ENCODE measurements at places on chromosomes 7 and 10.

GRCh38 chr7:43693687-43694398, 35.5 kb downstream of the COA1 start:
- DNase-seq, result no peak

- DNase-seq, result no peak
These were observed 450.7 kb upstream of the TEX47 start for GRCh38 chr7:89246196-89246595.

DNA sequence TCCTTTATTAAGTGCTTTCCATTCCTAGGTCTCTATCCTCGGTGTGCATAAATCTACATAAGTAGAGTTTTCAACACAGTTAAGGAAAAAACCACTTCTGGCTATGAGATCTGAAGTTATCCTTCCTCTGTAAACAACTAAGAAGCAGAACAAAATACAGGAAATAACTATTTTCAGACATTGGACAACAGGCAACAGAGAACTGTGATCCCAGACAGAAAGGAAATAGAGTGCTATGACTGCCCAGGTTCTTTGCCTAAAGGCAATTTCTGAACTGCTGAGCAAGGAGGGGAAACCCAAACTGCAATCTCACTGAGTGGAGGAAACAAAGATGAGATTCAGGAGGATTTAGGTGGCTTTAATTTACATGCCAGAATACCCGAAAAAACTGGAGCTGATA, 285.4 kb downstream of the SNX13 start:
- no peak for DNase-seq

DNA sequence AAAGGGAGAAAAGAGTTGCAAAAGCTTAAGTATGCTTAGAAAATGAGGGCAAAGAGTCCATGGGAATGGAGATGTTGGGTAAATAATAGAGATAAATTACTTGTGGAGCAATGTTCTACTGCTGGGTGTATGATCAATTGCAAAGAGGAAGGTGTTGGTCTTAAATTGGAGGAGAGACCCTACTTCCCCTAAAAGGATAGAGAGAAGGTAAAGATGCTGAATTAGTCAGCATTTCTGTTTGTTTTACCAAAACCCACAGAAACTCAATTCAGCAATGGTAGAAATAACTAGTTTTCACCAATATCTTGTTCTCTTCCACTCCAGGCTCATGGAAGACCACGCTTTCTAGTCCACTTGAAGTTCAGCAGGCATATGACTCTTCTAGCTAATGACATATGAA, 32.1 kb downstream of the ASB4 start:
- DNase-seq, result no peak

DNA sequence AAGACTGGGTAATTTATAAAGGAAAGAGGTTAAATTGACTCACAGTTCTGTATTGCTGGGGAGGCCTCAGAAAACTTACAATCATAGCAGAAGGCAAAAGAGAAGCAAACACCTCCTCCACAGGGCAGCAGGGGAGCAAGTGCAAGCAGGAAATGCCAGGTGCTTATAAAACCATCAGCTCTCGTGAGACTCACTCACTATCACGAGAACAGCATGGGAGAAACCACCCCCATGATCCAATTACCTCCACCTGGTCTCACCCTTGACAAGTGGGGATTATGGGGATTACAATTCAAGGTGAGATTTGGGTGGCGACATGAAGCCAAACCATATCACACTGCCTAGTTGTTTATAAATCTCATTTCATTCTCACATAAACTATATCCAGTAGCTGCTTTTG, 28.0 kb upstream of the CPN1 start:
- no peak for DNase-seq

DNA sequence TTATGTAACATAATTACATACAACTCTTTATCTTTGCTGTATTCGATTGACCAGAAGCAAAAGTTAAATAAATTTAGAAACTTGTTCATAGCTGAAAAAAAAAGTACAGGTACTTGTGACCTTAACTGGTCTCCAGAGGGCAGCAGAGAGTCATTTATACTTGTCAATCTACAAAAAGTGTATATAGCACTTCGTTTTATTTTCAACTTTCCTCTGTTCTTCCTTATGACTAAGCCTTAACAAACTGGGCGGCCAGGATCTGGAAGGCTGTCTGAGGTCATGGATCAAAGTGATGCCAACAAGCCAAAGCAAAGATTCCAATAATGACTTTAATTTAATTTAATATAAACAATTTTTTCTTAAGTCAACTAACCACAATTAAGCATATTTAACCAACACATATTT, 29.8 kb downstream of the C10orf67 start:
- DNase-seq, result peak; percentile 26

DNA sequence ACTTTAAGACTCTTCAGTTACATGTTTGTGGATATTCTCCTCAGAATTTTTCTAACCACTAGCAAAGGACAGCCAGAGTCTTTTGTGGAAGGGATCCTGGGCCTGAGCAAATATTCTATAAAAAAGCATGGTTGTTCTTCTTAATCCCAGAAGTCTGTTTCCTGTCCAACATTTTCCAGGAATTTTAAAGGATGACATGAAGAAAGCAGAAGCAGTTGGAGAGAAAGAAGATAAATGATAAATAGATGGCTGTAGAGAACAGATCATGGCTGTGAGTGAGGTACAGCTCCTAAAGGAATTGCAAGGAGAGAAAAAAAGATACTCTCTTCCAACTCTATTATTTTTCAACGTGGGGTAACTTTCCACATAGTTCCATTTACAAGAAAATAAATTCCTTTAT, 91.8 kb upstream of the STEAP4 start:
- no peak for DNase-seq

DNA sequence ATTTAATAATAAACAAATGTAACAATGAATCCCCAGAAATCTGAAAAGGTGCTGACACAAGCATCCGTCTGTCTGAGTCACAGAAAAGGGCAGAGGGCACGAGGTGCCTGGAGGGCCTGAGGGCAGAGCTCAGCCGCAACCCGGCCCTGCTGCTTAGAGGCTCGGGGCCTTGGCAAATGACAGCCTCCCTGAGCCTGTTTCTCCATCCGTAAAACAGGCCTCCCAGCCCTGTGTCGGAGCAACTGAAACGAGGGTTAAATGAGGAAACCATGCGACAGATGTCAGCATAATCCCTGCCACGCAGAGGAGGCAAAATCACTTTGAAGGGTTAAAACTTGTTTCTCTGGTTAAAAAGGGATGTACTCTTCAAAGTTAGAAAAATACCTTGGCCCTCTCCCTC, 24.9 kb downstream of the NUDT1 start:
- no peak for DNase-seq

DNA sequence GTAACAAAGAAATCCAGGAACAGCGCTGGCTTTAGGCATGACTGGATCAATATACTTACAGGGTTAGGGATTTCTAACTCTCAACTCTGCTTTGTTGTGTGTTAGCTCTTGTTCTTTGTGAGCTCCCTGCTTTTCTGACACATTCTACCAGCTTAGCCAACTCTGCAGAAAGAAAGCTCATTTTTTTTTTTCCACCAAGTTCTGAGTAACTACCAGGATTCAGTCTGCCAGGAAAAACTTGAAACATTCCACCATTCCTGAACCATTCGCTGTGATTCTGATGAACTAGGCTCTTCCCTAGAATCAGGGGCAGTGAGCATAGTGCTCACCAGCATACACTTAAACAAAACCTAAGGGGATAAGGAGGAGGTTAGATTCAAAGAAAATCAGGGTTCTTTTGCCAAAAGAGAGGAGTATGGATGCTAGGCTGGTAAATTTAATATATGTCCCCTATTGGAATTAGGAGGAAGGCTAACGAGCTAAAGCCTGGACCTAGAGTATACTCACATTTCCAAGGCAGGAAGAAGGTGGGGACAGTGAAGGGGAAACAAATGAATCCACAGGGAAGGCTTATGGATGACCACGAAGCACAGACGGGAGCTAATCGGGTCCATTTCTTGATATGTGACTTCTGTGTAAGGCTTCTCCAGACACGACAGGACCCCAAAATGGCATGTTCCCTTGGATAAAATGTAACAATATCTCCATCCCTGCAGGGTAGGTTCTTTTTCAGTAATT, 183.4 kb downstream of the PRKG1 start:
- DNase-seq, result no peak

GRCh38 chr7:112481833-112482670, 1.3 kb downstream of the LSMEM1 start:
- DNase-seq, result no peak

GRCh38 chr10:133182190-133182589, 22.2 kb downstream of the KNDC1 start:
- DNase-seq, result no peak

DNA sequence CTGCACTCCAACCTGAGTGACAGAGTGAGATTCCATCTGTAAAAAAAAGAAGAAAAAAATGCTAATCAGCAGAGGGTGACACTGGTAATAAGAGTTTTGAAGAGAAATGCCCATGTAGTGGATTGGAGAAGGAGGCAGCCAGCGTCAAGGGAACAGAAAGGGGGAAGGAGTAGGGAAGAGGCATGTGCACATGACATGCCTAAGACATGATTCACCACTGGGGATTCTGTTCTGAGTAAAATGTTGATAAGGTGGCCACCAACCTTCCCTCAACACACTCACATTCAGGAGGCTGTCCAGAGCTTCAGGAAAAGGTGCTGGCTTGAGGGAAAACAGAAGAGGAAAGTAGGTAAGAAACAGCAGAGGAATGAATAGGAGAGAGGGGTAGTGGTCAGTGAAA, 39.9 kb downstream of the AKR1D1 start:
- DNase-seq, result no peak

DNA sequence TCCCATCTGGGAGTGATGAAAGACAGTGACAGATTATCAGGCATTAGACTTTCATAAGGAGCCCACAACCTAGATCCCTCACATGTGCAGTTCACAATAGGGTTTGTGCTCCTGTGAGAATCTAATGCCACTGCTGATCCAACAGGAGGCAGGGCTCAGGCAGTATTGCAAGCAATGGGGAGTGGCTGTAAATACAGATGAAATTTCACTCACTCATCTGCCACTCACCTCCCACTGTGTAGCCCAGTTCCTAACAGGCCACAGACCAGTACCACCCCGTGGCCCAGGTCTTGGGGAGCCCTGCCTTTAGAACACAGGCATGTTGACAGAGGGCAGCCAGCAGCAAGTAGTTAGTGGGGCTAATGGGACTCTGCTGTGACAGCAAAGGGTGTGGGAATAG, 137.3 kb upstream of the NANOS1 start:
- no peak for DNase-seq

DNA sequence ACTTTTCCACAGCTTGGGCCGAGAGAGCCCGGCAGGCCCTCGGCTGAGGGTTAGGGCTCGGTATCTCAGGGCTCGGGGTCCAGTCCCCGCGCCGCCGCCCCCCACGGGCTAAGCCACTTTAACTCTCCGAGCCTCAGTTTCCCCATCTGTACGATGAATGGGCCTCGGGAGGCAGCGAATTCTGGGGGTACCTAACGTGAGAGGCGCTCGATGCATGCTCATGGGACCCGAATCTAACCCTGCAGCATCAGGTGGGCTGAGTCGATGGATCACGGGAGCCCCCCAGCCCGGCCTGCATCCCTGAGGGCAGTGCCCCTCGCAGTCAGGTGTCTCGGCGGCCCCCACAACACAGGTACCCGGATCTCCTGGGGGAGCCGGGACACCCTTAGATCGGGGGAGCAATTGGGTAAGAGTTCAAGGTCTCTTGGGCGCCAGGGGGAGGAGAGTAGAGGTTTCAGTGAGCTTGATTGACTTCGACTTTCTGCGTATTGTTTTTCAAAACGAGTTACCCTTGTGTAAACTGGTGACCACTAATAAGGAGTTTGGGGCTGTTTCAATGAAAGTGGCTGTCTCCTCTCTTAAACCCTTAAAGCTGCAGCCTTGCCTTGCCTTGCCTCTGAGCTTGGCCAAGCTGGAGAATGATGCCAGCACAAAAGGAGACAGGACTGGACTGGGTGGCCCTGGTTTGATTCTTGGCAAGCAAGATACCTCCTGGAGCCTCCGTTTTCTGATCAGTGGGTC, 631 bp downstream of the POR start:
- no peak for DNase-seq

DNA sequence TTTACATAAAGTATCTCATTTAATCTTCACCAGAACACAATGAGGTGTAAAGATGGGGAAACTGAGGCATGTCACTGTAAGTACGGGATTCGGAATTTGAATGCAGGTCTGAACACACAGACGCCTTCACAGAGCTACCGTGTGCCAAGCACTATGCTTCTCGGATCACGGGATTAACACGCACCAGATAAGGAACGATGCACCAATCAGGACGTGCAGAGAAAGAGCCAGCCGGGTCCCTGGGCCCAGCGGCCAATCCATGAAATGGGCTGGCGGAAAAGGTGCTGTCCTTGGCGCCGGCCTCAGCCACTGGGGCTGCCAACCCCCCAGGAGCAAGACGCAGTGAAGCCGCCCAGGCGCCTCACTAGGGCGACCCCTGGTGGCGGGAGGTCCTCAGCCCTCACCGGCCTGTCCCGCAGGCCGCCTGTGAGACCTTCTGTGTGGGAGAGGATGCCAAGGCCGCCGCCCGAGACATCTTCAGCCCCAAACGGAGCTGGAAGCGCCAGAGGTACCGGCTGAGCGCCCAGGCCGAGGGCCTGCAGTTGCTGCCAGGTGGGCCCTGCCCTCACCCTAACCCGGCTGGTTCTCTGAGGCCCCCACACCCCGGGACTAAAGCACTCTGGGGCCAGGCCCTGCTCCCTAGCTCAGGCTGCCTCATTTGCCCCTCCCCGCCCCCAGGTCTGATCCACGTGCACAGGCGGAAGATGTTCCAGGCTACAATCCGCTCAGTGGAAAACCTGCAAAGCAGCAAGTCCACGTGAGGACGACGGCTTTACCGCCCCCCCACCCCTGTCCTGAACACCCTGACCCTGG, 15.6 kb downstream of the ATG9B start:
- DNase-seq, result peak; percentile 85

DNA sequence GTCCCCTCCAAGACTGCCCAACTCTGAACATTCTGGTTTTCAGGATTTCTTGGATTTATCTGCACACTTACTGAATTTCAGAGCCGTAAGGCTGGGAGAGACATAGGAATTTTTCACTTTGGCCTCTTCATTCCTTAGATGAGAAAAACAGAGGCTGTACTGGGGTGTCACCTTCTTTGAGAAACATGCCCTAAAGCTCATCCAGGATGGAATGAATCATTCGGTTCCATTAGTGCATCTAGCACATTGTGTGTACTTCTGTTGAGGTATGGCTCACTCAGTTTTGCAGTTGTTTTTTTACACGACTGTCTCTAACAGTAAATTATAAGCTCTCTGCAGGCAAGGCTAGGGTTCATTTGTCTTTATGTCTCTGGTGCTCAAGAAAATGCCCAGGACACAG, 383.4 kb downstream of the GATA3 start:
- no peak for DNase-seq

- no peak for DNase-seq
These were observed 1.2 kb upstream of the PLCE1 start for GRCh38 chr10:93992400-93993030.

GRCh38 chr10:5047912-5048628, 44.4 kb upstream of the AKR1C2 start:
- no peak for DNase-seq

DNA sequence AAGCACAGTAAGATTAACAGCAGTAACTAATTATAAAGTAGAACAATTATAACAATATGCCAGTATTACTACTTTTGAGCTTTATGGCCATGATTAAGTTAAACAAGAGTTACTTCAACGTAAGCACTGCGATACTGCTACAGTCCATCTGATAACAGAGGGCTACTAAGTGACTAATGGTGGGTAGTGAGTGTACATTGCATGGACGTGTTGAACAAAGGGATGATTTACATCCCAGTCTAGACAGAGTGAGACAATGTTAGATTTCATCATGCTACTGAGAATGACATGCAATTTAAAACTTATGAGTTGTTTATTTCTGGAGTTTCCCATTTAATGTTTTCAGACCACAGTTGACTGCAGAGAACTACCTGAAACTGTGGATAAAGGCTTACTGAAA, 45.6 kb downstream of the TPST1 start:
- DNase-seq, result no peak
